Activated CD4-positive, alpha-beta T cell treated with anti-CD3 and anti-CD28 coated beads, Interleukin-2, amount 50 U/mL, for 24 hours (primary cell): ENCODE measurements at places on chromosomes 7 and 10.

- DNase-seq: no peak
These were observed 53.5 kb downstream of the PODXL start for GRCh38 chr7:131502810-131503508.

- DNase-seq: no peak
These were observed 12.5 kb downstream of the PSAP start for GRCh38 chr10:71838264-71839211.

GRCh38 chr10:28020080-28020860, 21.4 kb upstream of the ODAD2 start:
- no peak for DNase-seq

DNA sequence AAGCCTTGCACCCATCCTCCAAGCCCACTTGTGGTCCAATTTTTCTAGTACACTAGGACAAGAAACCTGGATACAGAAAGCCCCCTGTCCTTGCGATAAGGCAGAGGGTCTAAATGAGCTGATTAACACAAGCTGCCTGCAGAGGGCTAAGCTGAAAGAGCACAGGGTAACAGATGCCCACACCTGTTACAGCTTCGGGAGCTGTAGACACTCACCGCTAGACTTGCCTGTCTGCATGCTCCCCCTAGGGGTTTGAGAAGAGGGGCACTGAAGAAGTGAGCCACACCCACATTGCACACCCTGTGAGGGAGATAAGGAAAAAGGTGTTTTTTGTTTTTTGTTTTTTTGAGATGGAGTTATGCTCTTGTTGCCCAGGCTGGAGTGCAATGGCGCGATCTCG, 386.5 kb upstream of the AUTS2 start:
- no peak for DNase-seq

- DNase-seq: no peak
These were observed 302.4 kb upstream of the NFE2L3 start for GRCh38 chr7:25849500-25850184.

DNA sequence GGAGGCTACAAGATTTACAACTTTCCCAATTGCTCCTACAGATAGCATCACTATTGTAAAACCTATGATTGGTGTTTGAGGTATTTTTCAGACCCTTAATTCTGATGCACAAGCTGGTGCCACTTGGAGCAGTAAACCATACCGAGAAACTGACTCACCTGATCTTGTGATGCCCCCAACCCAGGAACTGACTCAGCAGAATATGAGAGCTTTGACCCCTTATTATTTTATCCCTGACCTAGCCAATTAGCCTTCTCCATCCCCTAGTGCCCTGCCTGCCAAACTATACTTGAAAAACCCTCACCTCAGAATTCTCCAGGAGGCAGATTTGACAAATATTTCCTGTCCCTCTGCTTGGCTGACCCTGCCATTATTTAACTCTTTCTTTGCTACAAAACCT, 585.9 kb upstream of the GHITM start:
- DNase-seq: no peak

DNA sequence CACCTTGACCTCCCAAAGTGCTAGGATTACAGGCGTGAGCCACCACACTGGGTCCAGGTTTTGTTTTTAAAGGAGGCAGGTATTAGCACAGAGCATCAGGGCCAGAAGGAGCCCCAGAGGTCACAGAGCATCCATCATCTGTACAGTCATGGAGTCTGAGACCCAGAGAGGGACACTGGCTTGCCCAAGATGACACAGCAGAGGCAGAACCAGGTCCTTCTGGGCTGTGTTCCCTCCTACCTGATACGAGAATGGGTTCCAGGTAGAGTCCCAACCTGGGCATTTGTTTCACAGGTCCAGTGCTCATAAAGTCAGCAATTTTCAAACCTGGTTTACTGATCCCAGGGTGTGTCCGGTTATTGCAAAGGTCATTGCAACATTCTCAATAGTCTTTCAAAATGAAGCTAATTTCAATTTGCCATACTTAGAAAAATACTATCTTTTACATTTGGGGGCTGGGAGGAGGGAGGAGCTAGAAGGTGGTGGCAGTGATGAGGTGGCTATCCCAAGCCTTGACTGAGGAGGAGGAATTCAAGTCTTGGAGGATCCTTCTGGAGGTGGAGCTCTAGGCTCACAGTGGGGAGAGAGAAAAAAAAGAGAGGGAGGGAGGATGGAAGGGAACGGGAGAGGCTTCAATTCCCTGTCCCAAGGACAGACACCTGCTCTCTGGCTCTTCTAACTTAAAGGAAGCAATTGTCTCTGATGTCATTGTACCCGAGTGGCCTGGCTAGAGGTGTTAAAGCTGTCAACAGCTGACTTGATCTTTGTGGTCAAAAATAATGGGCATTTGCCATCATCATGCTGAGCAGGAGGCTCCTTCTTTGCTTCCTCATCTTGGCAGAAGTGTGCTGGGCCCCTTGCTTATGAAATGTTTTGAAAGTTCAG, 8.1 kb downstream of the MXI1 start:
- no peak for DNase-seq
